Stimulated activated CD4-positive, alpha-beta T cell treated with anti-CD3 and anti-CD28 coated beads, Interleukin-2, amount 100 ng/mL, for 24 hours (primary cell): ENCODE measurements at places on chromosomes 4 and X.
A peak's percentile ranks its signal among the peaks of the same experiment; 100 is the strongest.

- no peak for DNase-seq
Measured at GRCh38 chr4:181566490-181566889, 676.7 kb upstream of the TENM3 start.

DNA sequence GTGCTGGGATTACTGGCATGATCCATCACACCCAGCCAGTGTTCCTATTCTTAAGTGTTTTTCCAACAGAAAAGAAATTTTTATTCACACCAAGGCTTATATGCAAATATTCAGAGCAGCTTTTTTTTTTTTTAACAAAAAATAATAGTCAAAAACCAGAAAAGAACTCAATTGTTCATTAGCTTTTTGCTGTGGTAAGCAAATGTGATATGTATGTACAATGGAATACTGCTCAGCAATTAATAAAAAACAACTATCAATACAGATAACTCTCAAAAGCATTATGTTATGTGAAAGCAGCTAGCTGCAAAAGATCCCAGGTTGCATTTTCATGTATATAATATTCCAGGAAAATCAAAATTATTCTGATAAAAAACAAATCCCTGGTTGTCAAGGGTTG lies 132.3 kb downstream of the SLIT2 start:
- DNase-seq: no peak

DNA sequence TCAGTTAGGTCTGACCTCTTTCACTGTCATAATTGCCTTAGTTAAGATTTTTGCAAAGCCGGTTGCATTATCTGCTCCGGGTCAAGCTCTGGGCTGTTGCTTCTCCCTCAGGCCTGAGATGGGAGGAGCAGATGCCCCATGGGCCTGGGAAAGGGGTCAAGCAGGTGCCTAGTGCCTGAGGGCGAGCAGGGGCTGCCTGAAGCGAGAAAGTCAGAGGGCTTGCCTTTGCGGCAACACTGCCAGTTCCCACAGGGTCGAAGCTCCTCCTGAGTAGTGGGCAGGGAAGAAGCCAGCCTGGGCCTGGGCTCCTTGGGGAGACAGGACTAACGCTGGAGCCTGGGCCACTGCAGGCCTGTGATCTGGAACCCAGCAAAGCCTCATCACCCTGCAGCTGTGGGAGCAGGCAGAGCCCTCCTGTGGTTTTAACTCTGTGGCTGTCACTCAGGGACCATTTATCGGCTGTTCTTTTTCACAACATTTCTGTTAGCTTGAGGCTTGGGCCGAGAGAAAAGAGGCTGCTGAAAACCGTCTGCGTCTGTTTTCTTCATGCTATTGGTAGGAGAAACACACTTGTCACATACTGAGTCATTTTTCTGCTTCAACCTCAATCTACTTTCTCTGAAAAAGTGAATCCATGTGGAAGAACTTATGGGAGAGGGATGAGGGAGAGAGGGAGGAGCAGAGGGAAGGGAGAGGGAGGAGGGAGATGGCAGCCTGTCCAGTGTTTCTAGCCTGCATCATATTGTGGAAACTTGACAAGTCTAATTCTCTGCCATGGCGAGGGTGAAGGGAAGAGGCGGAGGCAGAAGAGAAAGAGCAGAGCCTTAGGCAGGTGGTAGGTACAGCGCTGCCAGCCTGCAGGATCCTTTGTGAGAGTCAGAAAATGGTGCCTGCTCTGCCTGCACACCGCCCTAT lies 68.4 kb downstream of the RHOH start:
- peak; percentile 37 for DNase-seq

DNA sequence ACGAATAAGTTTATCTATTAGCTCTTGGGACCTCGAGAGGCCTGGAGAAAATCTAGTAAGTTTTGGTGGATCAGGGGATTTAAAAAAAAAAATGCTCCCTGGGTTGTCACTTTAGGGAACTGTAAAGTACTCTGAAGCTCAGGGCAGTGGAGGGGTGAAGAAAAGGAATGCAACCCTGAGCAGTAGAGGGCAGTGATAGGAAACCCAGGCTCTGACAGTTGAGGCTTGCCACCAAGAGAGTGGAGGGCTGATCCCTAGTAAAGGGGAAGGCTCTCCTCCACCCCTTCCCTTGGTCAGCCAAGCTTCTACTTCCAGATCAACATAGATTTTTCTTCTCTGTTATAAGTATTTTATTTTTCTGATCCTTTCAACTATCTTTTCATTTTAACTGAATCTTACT lies 73.1 kb downstream of the FBXO8 start:
- no peak for DNase-seq

GRCh38 chrX:34768290-34768689 lies 111.2 kb upstream of the TMEM47 start:
- DNase-seq: no peak

DNA sequence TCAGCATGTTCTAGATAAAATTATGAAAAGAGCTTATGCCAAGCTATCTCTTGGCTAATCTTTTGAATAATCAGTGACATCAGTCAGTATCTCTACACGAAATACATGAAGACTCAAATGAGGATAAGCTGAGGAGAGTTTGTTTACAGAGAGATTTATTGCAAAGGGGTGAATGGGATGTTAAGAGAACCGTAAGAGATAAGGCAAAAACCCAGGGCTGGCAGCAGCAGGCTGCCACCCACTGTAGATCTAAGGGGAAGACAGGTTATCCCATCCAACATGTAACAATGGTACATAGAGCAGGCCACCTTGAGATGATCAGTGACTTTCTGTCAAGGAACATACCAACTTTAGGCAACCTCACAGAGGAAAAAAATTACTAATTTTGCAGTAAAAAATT lies 432.1 kb upstream of the NR3C2 start:
- no peak for DNase-seq

DNA sequence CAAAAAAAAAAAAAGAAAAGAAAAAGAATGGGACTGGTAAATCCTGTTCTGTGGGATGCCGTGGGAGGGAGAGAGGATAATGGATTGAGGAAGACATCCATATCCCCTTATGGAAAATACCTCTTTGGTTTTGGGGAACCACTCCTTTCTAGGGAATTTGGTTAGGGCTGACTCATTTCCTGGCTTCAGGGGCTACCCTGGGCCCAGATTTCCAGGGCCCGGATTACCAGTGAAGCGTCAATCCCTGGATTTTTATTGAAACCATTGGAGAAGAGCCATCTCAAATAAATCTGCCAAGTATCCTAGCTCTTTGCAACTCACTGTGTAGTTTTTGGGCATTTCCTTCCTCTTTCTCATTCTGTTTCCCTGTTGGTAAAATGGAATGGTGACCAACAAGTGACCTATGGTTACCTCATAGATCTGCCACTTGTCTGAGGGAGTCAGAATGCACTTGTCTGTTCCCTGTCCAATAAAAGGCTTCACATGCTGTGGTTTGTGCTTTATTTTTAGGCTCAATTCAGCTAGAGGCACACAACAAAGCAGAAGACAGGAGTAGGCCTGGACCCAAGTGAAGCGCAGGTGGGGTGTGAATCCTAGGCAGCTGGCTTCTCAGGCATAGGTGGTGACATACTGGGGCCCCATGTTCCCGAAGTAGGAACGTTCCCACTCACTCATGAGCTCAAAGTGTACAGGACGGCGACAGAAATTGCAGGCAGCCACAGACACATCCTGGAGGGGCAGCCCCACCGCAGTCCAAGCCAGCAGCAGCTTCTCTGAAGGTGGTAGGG lies 8.6 kb downstream of the APEX2 start:
- DNase-seq: no peak

DNA sequence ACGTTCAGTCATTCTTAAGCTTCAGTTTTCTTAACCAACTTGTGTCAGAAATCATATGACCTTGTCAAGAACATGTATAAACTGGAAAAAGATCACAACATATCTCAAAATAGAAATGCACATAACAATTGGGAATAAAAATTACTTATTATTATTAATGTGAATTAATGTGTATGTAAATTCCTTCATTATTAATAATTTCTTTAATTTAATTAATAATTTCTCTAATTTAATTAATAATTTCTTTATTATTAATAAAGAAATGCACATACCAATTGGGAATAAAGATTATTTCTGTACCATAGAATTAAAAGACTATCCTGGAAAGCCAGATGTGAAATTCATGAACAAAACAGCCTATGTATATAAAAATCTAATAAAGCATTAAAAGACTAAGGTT lies 718.5 kb upstream of the PCDH7 start:
- DNase-seq: no peak

- no peak for DNase-seq
Measured at GRCh38 chr4:590313-590841, 14.3 kb upstream of the TMEM271 start.

GRCh38 chrX:38595801-38596200 lies 34.5 kb downstream of the TSPAN7 start:
- DNase-seq: no peak
